CD4-positive, alpha-beta T cell treated with Interferon gamma for 1 hour (primary cell): ENCODE measurements at places on chromosomes 12 and 14.

DNA sequence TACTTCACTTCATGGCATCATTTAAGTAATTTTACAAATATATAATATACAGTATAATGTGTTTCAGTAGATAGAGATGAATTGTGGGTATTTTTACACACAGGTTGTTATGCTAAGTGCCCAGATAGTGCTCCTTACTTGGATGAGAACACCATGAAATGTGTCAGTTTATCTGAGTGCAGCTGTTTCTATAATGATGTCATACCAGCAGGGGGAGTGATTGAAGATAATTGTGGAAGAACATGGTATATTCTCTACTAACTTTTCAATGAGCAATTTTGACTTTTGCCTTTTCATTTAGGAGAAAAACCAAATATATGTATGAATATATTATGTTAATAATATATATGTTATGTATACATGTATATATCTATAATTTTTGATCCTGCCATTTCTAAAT, 221.6 kb downstream of the LRRK2 start:
- DNase-seq = no peak

- no peak for DNase-seq
Observed at GRCh38 chr12:78392918-78393317, 471.7 kb upstream of the SYT1 start.

DNA sequence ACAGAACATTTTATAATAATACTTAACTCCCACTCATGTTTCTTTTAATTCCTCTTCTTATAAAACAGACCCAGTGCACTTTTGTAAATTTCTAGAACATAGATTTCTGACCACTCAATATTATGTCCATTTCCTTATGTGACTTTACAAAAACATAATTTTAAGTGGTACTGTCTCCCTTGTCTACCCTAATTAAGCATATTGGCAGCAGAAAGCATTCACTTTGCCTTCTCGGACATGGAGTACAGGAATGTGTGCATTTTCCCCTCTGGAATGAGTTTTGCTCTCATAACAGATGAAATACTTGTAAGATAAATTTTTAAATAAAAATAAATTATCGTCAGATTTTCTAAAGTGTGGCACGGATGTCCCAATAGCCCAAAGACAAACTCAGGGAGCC, 129.5 kb upstream of the MDM1 start:
- DNase-seq = no peak

DNA sequence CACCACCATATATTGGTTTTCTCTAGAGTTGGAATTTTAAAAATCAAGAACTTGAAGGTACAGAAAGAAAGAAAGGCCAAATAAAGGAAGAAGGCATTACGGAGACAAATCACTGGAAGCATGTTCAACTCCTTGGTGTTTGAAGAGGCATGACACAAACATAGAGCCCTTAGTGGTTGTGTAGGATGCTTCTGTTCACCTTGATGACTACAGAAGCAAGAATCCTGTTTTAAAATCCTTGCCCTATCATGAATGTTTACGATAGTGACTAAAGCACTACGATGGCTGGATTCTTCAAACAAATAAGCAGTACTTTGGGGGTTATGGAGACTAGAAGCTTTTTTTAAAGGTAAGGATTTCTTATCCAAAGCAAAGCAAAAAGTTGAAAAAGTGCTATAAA, 10.3 kb upstream of the ISM2 start:
- DNase-seq = no peak

- no peak for DNase-seq
Observed at GRCh38 chr12:45305907-45306306, 90.0 kb downstream of the ANO6 start.

DNA sequence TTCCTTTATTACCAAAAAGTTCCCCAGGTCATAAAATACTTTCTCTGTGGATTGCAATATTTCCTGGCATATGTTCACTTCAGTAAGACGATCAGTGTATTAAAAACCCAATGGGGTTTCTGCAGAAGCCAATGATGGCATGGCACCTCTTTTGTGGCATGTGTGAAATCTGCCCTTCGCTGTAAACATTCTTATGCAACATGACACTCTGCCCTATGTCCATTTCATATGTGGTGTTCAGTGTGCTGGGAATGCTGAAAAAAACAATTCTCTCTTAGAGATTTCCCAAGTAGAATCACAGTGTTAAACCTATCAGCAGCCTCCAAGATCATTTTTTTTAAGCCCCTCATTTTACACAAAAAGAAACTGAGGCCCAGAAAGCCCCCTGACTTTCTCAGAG, 2.3 kb upstream of the MYBPC1 start:
- DNase-seq = no peak

- DNase-seq = no peak
Observed at GRCh38 chr12:92242907-92243306, 97.3 kb upstream of the BTG1 start.

- no peak for DNase-seq
Observed at GRCh38 chr12:107778383-107779025, 4.0 kb downstream of the ASCL4 start.

GRCh38 chr12:9883175-9883574, 1.9 kb downstream of the KLRF2 start:
- DNase-seq = no peak

DNA sequence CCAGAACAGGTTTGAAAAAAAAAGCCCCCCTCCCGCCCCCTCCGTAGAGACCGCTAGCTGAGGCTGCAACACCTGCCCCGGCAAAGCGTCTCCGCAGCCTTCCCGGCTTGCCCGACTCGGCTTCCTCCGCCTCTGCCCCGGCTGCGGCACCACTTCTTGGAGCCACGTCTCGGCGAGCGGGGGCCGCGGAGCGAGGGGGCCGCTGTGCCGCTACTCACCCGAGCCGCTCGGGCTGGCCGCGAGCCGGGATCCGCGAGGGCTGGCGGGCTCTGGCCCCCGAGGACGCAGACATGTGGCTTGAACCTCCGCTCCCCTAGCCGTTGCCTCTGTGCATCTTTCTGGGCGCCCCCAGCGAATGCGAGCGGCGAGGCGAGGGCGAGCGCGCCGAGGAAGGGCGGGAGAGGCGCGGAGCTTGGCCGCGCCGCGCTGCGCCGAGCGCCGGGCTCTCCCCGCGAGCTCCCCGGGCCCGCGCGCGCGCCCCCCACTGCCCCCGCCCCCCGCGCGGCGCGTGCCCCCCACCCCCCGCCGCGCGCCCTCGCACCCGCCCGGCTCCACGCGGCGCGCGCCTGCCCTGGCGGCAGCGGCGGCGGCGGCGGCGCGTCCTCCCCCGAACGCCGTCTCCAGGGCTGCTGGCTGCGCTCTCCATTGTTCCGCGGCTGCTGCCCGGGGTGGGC, 249.5 kb downstream of the APAF1 start:
- DNase-seq = no peak

GRCh38 chr12:50315803-50316202, 32.5 kb upstream of the LIMA1 start:
- DNase-seq = no peak

GRCh38 chr14:38505221-38505972, 249.5 kb upstream of the CLEC14A start:
- no peak for DNase-seq

- DNase-seq = no peak
Observed at GRCh38 chr12:1839464-1839863, 19.1 kb downstream of the LRTM2 start.

DNA sequence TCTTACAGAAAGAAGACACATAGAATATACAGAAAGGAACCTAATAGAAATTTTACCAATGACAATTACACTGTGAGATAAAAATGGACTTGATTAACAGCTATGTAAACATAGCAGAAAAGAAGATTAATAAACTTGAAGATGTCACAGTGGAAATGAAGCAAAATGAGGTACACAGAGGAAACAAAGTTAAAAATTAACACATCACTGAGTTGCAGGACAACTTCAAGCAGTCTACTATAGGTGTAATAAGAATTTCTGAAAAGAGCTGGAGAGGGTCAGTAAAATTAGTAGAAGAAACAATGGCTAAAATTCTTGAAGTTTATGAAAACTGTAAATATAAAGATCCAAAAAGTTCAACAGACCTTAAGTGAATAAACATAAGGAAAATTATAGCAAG, 738.7 kb downstream of the C12orf50 start:
- DNase-seq = no peak
